ENCODE measurements at places on chromosomes 2 and 18.

DNA sequence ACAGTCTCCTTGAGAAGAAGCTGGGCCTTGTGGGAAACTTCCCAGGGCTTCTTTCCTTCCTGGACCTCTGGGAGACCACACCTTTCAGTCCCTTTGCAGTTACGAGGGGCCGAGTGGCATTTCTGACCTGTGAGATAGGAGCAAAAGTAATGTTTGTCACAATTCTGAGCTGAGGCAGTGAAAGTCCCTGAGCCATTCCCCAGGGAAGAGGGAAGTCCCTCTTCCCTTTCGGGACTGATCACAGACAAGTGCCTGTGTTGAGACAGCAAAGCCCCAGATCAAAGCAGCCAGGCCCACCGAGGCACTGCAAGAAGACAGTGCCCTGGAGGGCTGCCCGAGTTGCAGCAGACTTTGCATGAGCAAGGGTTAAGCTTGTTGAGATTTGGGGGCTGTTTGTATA lies 41.9 kb downstream of the RHOB start:
- H3K4me3 ChIP-seq: no peak overlapping the region
- no peaks in the 10 kb centered on the region for H3K27me3 ChIP-seq
- H3K4me1 ChIP-seq: peaks cover 8% of the 10 kb centered on the region

DNA sequence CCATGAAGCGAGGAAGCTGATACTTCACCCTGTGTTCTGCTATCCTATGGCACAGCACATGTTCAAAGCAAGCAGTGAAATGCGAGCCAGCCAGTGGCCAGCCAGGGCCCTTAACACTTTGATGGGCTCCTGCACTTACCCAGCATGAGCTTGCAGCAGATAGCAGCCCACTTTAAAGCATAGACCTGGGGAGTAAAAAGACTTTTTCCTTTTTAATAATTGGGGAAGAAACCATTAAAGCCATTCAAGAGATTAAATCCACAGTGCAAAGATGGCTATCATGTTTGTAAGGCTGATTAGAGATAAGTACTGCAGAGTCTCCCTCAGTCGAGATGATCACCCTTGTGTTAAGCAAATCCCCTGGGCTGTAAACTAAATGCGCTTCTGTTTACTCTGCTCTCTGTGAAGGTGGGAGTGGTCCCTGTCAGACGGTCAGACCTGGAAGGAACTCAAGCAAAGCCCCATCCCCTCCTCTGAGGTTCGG lies 15.7 kb downstream of the CCBE1 start:
- no peak overlapping the region for H3K27ac ChIP-seq
- no peaks in the 10 kb centered on the region for H3K36me3 ChIP-seq
- no peak overlapping the region for H3K4me3 ChIP-seq
- no peaks in the 10 kb centered on the region for H3K27me3 ChIP-seq
- H3K4me1 ChIP-seq: no peaks in the 10 kb centered on the region

DNA sequence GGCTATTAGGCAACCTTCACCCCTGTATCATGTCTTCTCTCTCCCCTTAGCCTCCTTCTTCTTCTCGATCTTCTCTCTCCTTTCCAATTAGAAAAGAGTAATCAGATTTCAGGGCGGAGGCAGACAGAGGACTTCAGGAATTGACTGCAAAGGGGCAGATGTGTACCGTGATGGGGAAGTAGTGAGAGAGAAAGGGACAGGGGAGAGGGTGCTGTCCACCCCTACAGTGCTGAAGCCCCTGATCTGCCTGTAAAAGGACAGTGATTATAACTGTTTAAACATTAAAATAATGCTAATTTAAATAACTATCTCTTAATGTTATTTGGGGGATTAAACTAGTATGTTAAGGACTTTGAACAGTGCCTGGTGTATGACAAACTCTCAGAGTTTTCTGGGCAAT lies 178.5 kb downstream of the ACTR3 start:
- no peaks in the 10 kb centered on the region for H3K27me3 ChIP-seq
- H3K27ac ChIP-seq: no peak overlapping the region
- no peaks in the 10 kb centered on the region for H3K36me3 ChIP-seq

DNA sequence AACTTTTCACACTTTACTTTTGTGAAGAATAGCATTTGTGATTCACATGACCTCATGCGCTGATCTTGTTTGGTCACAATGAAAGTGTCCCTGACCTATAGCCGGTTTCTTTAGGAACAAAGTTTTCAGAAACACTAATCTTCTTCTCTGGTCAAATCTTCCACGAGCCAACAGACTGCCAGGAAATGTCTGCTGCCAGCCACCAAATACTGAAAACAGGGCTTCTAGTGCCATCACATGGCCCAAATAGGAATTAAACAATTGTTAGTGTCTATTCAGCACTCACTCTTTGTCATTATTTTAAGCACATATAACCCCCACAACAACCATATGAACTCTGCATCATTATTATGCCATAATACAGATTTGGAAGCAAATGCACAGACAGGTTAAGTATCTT lies 286.5 kb upstream of the SYT4 start:
- no peaks in the 10 kb centered on the region for H3K27me3 ChIP-seq
- no peak overlapping the region for H3K4me3 ChIP-seq
- DNase-seq: peak; percentile 48
- no peaks in the 10 kb centered on the region for H3K4me1 ChIP-seq

DNA sequence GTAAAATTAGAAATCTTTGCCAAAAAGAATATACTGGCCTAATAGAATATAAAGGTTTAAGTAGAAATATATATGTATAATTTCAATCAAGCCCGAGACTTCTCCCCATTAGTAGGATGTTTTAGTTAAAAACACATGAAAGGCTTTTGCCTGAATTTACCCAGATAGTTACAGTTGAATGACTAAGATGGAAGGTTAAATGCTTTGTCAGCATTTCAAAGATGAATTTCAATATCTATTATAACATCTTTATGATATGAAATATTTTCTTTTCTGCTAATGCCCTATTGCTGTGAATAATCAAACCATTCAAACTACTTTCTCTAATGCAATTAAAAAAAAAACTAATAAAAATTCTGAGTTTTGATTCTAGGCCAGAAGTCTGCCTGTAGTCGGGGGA lies 18.0 kb upstream of the ABCA12 start:
- no peak overlapping the region for H3K4me3 ChIP-seq
- no peaks in the 10 kb centered on the region for H3K27me3 ChIP-seq
- no peaks in the 10 kb centered on the region for H3K36me3 ChIP-seq
- no peak for DNase-seq
- H3K27ac ChIP-seq: no peak overlapping the region

- H3K4me3 ChIP-seq: no peak overlapping the region
- no peak for DNase-seq
- H3K27me3 ChIP-seq: no peaks in the 10 kb centered on the region
- H3K27ac ChIP-seq: no peak overlapping the region
- H3K36me3 ChIP-seq: no peaks in the 10 kb centered on the region
- peaks cover 12% of the 10 kb centered on the region for H3K4me1 ChIP-seq
Measured at GRCh38 chr2:171386627-171387026, 47.2 kb downstream of the METTL8 start.

- H3K36me3 ChIP-seq: no peaks in the 10 kb centered on the region
- H3K27ac ChIP-seq: no peak overlapping the region
- no peaks in the 10 kb centered on the region for H3K27me3 ChIP-seq
- DNase-seq: no peak
Measured at GRCh38 chr2:96737251-96737650, 2.6 kb downstream of the LMAN2L start.

DNA sequence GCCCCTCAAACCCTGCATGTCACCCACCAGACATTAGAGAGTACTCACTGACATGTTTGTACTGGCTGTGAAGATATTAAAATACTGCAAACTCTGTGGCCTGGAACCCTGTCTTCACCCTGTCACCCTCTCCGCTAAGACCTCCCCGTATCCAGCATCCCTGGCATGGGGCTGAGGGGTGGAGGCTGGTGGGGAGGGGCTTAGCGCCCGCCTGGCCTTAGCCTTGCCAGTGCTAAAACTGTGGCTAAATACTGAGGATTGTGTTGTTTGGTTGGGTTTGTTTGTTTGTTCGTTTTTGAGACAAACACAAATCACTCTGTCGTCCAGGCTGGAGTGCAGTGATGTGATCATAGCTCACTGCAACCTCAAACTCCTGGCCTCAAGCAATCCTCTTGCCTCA lies 1.8 kb downstream of the PSTPIP2 start:
- peaks cover 9% of the 10 kb centered on the region for H3K4me1 ChIP-seq
- no peaks in the 10 kb centered on the region for H3K27me3 ChIP-seq
- H3K4me3 ChIP-seq: no peak overlapping the region
- no peak overlapping the region for H3K27ac ChIP-seq

DNA sequence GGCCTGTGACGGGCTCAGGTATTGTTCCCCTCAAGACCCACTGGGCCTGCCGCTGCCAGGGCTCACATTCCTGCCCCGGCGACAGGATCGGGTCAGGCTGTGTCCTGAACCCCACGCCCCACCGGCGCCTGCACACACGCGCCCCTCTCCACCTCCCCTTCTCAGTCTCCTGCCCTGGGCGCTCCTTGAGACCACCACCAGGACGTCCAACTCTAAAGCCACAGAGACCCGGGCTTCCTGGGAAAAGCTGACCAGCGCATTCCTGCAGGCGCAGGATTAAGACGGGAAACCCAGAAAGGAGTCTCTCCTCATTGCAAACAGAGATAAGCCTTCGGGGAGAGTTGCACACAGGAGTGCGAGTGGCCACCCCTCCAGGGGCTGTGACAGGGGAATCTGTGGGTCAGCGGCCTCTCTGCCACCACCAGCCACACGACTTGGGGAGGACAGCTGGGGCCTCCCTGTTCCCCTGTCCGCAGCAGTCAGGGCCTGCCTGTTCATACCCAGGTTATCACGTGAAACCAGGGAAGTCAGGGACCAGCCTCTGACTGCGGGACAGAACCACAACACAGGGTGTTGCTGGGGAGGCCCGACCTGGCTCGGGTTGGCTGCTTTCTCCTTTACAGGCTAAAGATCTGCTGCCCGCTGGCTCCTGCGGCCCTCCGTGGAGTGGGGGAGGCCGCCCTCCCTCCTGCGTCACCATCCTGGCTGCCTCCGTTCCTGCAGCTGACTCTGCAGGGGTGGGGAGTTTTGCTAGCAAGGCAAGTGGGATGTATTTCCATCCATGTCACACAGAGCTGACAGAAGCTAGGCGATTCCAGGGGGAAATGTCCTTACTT lies 88.8 kb downstream of the ZCCHC2 start:
- H3K27me3 ChIP-seq: peaks cover 29% of the 10 kb centered on the region
- H3K36me3 ChIP-seq: no peaks in the 10 kb centered on the region
- no peak overlapping the region for H3K4me3 ChIP-seq
- no peaks in the 10 kb centered on the region for H3K4me1 ChIP-seq
- DNase-seq: no peak
- no peak overlapping the region for H3K27ac ChIP-seq

GRCh38 chr2:207432453-207432852 lies 97.3 kb upstream of the CREB1 start:
- no peaks in the 10 kb centered on the region for H3K27me3 ChIP-seq
- H3K4me3 ChIP-seq: no peak overlapping the region
- no peaks in the 10 kb centered on the region for H3K36me3 ChIP-seq
- H3K4me1 ChIP-seq: no peaks in the 10 kb centered on the region

DNA sequence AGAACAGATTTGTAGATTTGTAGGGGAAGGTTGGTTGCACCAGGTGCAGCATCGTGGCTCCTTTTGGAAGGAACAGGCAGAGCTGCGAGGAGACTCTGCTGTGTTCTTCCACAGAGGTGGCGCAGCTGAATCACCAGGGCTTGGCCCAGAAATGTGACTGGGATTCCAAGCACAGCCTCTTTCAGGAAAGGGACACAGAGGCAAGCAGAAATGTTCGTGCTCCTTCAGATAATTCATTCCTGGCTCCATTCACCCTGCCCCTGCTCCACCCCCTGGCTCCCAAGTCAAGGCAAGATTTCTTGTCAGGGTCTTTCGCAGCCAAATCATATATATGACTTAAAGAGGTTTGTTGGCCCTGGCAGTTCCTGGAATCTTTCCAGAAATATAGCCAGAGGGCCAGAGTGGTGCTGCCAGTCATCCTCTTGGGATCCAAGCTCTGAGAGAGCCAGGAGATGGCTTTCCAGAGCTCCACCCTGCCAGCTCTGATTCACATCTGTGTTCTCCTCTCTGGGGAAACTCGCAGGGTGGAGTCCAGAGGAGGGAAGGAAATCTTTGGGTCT lies 203.9 kb upstream of the TANK start:
- H3K27ac ChIP-seq: no peak overlapping the region
- no peaks in the 10 kb centered on the region for H3K27me3 ChIP-seq
- H3K4me1 ChIP-seq: peaks cover 4% of the 10 kb centered on the region
- no peak overlapping the region for H3K4me3 ChIP-seq

DNA sequence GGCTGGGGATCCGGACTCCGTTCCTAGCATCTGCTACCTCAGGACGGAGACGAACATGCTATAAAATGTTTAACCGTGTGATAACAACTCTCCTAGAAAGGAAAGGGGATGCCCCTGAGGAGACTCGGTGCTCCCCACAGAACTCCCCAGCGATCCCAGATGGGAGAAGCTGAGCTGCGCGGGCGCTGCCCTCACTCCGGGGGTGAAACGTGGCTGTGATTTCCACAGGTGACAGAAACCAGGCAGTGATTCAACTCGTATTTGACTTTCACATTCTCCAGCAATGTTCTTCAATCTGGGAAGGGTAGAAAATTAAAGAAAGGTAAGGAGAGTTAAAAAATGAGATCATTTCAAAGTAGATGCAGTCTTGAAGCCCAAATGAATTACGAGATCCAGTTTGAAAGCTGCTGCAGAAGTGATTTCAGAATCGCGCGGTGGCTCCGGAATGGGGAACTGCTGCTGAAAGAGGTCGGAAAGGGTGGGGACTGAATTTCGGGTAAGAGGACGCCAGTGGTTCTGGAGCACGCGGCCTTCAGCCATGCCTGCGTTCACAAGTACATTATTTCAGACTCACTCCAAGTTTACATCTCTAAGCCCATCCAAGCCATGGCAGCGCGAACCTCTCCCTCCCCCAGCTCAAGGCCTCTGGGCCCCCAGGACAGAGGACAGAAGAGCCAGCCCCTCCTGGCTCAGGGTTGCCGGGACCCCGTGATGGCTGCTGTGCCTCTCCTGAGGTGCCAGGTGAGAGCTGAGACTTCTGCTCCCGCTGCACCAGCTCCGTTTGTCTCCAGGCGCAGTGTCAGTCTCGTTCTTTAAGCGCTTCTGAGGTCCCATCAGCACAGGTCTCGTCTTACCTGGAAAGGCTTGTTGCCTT lies 39.5 kb downstream of the ADNP2 start:
- H3K4me1 ChIP-seq: peaks cover 8% of the 10 kb centered on the region
- H3K36me3 ChIP-seq: no peaks in the 10 kb centered on the region
- no peaks in the 10 kb centered on the region for H3K27me3 ChIP-seq
- no peak for DNase-seq

DNA sequence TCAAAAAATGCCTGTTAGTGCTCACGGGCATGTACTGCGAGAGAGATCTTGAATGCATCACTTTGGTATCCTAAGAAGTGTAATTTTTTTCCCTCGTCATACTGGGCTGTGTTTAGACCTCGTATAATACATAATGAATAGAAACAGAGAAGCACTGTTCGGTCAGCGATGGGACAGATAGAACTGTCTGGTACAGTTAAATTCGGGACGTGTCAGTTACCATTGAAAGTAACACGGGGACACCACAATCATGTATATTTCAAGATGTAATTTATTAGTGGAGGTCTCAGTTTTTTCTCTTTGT lies 1.8 kb downstream of the PKP4 start:
- no peak for DNase-seq
- peaks cover 38% of the 10 kb centered on the region for H3K4me1 ChIP-seq
- no peaks in the 10 kb centered on the region for H3K36me3 ChIP-seq
- peak overlapping the region; percentile 75 for H3K27ac ChIP-seq

- H3K27ac ChIP-seq: no peak overlapping the region
- H3K36me3 ChIP-seq: no peaks in the 10 kb centered on the region
- H3K4me3 ChIP-seq: peak overlapping the region; percentile 2
- peaks cover 7% of the 10 kb centered on the region for H3K4me1 ChIP-seq
- DNase-seq: no peak
Measured at GRCh38 chr2:181456660-181457120, 496 bp upstream of the ITGA4 start.

- no peaks in the 10 kb centered on the region for H3K36me3 ChIP-seq
- no peaks in the 10 kb centered on the region for H3K27me3 ChIP-seq
- no peaks in the 10 kb centered on the region for H3K4me1 ChIP-seq
- no peak overlapping the region for H3K27ac ChIP-seq
- DNase-seq: no peak
Measured at GRCh38 chr2:185835974-185836373, 97.4 kb downstream of the FSIP2 start.

Measured in endothelial cell of umbilical vein (primary cell).